ENCODE measurements at places on chromosomes 6 and 20. TPM values are rescaled to one million over a fixed set of nuclear protein-coding genes. Genes with fewer than 3 reads are reported as not detected.

DNA sequence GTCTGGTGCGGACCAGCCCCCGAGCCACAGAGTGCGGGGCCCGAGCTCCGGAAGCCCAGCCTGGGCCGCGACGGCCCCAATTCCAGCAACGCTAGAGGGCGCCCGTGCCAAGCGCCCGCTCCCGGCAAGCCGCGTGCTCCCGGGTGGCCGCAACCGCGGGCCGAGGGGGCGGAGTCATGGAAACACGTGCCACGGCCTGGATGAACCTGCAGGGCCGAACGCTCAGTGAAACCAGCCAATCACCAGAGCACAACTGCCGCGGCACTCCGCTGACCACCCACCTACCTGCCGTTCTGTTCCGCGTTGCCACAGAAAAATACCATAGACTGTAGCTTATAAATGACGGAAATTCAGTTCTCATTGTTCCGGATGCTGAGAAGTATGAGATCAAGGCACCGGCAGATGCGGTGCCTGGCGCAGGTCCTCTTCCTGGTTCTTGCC is 85.7 kb upstream of the FOXC1 start:
- no peak for DNase-seq
- no peak overlapping the region for H3K4me3 ChIP-seq
- peaks cover 12% of the 10 kb centered on the region for H3K27me3 ChIP-seq
- no peak overlapping the region for H3K27ac ChIP-seq
- H3K36me3 ChIP-seq = no peaks in the 10 kb centered on the region

DNA sequence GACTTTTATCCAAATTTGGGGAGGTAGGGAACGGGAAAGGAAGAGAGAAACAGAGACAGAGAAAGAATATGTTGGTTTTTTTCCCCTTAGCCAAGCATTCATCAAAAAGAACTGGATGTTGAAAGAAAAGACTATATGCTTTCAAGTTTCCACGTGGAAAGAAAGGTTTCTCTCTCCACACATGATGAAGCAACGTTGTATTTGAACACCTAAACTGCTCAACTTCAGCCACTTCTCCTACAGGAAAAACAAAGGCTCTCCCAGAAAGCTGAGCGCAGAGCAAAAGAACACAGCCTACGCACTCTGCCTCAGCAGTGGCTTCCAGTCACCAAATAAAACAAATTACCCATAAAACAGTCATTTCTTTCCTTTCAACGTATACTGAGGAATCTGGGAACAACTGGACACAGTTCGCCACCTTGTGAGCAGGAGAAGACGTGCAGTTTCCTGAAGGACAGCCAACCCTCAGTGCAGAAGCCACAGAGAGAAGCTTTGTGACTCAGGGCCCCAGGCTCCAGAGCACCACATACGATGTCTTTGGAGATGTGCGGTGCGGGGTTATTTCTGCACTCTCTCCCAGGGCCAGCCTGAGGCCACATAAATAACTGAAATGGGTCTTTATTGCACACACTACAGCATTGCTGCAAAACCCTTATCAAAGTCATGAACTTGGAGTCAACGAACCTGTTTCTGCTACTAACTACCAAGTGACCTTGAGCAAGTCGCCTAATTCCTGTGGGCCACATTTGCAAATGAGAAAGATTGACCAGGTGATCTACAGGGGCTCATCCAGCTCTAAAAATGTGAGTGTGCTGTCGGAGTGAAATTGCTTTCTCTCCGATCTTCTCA is 10.1 kb downstream of the IL17F start:
- peak; percentile 81 for DNase-seq
- H3K36me3 ChIP-seq = no peaks in the 10 kb centered on the region

Gene TP53TG5
- not detected for total RNA-seq

DNA sequence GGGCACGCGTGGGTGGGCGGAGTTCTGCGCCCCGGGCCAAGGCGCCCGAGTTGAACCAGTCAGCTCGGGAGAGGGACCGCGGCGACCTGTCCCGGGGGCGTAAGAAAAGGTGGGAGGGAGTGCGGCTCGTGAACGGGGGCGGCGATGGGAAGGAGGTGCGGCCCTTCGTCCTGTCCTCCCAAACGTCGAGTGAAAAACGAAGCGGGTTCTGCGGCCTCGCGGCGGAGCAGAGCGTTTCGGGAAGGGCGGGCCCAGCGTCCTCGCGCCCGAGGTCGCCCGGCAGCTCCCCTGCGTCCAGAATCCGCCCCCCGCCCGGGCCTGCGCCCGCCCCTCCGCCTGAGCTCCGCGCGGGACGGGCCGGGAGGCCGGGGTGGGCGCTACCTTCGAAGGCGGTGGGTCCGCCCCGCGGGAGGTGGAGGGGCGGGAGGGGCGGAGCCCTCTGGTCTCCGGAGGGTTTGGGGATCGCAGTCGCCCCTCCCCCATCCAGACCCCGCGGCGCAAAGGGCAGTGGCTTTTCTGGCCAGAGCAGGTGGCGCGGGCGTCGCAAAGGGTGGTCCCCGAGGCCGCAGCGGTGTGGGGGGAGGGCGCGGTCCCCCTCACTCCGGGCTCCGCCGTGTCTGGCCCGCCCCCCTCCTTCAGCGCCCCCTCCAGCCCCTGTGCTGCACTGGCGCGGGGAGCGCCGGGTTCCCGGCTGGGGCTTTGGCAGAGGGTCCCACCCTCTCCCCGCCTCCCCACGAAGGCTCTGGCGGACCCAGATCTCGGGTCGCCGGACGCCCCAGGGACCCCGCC is 838 bp downstream of the STMN3 start:
- no peak overlapping the region for H3K27ac ChIP-seq
- no peaks in the 10 kb centered on the region for H3K36me3 ChIP-seq
- H3K4me1 ChIP-seq = peaks cover 5% of the 10 kb centered on the region
- H3K27me3 ChIP-seq = peaks cover 11% of the 10 kb centered on the region
- H3K4me3 ChIP-seq = no peak overlapping the region

GRCh38 chr20:44031001-44031574 is 116.4 kb downstream of the TOX2 start:
- H3K27me3 ChIP-seq = peaks cover 10% of the 10 kb centered on the region
- H3K36me3 ChIP-seq = peaks cover 26% of the 10 kb centered on the region
- no peak overlapping the region for H3K4me3 ChIP-seq
- H3K27ac ChIP-seq = no peak overlapping the region
- peaks cover 40% of the 10 kb centered on the region for H3K4me1 ChIP-seq

- H3K27me3 ChIP-seq = no peaks in the 10 kb centered on the region
- H3K4me3 ChIP-seq = no peak overlapping the region
- peaks cover 77% of the 10 kb centered on the region for H3K4me1 ChIP-seq
- peaks cover 4% of the 10 kb centered on the region for H3K36me3 ChIP-seq
These were observed 76.3 kb downstream of the TMEM170B start for GRCh38 chr6:11613858-11614257.

GRCh38 chr6:82607998-82608725 is 244.5 kb downstream of the TPBG start:
- no peaks in the 10 kb centered on the region for H3K36me3 ChIP-seq
- H3K27ac ChIP-seq = no peak overlapping the region
- no peaks in the 10 kb centered on the region for H3K4me1 ChIP-seq
- H3K4me3 ChIP-seq = no peak overlapping the region
- H3K27me3 ChIP-seq = peaks cover 9% of the 10 kb centered on the region
- no peak for DNase-seq

Gene PLA2G7
- not detected for total RNA-seq

DNA sequence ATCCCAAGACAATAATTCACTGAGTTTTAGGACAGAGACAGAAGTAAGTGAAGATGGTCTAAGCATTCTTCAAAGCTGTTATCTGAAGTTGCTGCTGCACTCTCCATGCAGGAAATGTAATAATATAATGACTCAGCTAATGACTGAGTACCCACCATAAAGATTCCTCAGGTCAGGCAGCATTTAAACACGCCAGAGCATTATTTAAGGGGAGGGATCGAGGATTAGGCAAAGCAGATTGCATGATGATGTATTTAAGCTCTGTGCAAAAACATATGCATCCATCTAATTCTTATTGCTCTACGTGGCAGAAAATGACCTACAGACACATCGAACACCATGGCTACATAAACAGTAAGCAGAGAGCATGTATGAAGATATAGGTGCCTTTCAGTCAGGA is 216.4 kb downstream of the UNC5CL start:
- H3K36me3 ChIP-seq = no peaks in the 10 kb centered on the region
- H3K4me3 ChIP-seq = no peak overlapping the region
- peaks cover 3% of the 10 kb centered on the region for H3K27me3 ChIP-seq
- H3K4me1 ChIP-seq = peaks cover 18% of the 10 kb centered on the region

GRCh38 chr6:113758214-113758613 is 98.9 kb upstream of the MARCKS start:
- H3K27ac ChIP-seq = no peak overlapping the region
- H3K27me3 ChIP-seq = no peaks in the 10 kb centered on the region
- H3K4me1 ChIP-seq = peaks cover 15% of the 10 kb centered on the region
- no peak overlapping the region for H3K4me3 ChIP-seq
- no peaks in the 10 kb centered on the region for H3K36me3 ChIP-seq

DNA sequence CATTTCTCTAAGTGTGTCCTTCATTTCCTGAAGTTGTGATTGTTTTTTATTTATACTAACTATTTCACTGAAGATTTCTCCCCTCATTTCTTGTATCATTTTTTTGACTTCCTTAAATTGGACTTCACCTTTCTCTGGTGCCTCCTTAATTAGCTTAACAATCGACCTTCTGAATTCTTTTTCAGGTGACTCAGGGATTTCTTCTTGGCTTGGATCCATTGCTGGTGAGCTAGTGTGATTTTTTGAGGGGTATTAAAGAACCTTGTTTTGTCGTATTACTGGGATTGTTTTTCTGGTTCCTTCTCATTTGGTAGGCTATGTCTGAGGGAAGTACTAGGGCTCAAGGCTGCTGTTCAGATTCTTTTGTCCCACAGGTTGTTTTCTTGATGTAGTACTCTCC is 92.8 kb downstream of the ESR1 start:
- no peaks in the 10 kb centered on the region for H3K27me3 ChIP-seq
- H3K4me1 ChIP-seq = peaks cover 22% of the 10 kb centered on the region
- H3K4me3 ChIP-seq = no peak overlapping the region
- peaks cover 18% of the 10 kb centered on the region for H3K36me3 ChIP-seq
- no peak for DNase-seq
- peak overlapping the region; percentile 71 for H3K27ac ChIP-seq

Gene ID4
- 7.2 TPM for total RNA-seq

- peaks cover 12% of the 10 kb centered on the region for H3K36me3 ChIP-seq
- no peak overlapping the region for H3K27ac ChIP-seq
- H3K4me1 ChIP-seq = no peaks in the 10 kb centered on the region
- no peak for DNase-seq
These were observed 170.0 kb downstream of the FOXA2 start for GRCh38 chr20:22414305-22414742.

DNA sequence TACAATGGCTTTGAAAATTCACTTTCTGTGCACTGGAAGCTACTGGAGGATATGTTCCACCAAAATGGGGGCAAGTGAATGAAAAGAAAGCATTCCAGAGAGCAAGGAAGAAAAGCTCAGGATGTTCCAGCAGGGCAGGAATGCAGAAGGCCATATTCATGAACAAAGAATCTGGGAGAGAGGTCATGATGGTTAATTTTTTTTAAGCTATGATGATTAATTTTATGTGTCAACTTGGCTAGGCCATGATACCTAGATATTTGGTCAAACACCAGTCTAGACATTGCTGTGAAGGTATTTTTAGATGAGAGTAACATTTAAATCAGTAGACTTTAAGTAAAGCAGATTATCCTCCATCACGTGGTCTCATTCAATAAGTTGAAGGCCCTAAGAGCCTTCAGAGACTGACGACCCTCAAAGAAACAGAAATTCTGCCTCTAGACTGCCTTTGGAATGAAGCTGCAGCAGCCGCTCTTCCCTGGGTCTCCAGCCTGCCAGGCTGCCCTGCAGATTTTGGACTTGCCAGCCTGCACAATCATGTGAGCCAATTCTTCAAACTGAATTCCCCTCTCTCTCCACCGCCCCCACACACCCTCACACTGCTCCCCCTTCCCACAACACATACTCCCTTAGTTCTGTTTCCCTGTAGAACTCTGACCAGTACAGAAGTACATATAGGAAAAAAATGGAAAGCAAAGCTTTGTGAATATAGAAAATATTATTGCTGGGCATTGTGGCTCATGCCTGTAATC is 20.1 kb upstream of the GCM1 start:
- peaks cover 61% of the 10 kb centered on the region for H3K4me1 ChIP-seq
- H3K36me3 ChIP-seq = peaks cover 4% of the 10 kb centered on the region
- DNase-seq = peak; percentile 56
- H3K27ac ChIP-seq = peak overlapping the region; percentile 49
- peaks cover 3% of the 10 kb centered on the region for H3K27me3 ChIP-seq
- H3K4me3 ChIP-seq = peak overlapping the region; percentile 38

Gene KIF25
- total RNA-seq = not detected

DNA sequence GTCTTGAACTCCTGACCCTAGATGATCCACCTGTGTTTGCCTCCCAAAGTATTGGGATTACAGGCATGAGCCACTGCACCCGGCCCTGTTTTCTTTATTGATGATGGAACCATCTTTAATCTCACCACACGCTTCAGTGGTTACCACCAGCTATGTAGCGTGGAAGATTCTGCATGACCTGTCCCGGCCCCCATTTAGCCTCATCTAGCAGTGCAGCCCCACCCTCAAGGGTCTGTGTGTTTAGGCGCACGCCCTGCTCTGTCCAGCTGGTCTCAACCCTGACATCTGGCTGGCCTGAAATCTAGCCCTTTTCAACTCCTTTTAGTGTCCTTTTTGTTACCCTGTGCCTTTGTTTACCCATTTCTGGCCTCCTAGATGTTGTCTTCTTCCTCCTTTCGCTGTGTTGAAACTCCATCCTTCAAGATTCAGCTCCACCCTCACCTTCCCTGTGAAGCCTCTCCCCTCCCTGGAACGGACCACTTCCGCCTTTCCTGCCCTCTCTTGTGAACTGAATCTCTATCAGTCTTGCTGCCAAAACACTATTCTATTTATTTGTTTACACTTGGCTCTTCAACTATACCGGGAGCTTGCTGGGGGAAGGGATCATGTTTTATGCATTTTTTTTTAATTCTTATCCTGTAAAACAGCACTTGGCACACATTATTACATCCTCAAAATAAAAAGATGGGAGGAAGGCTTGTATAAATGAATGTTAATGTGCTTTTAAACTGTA is 101.0 kb upstream of the MTHFD1L start:
- H3K36me3 ChIP-seq = no peaks in the 10 kb centered on the region
- no peak overlapping the region for H3K4me3 ChIP-seq
- H3K27me3 ChIP-seq = peaks cover 12% of the 10 kb centered on the region
- DNase-seq = no peak

DNA sequence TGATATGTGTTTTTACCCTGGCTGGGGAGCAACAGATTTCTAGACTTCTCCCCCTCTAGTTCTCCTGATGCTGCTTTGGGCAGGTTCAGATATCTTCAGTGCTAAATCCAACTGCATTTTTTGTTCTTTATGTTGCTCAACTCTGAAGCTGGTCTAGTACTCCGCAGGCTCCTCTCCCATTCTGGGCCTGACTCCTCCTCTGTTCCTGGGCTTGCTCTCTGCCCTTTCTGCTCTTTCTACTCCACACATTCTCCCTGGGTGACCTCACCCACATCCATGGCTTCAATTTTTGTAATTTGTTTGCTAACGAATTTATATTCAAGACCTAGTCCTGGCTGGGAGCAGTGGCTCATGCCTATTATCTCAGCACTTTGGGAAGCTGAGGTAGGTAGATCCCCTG is 6.4 kb downstream of the FYN start:
- H3K4me3 ChIP-seq = no peak overlapping the region
- H3K27me3 ChIP-seq = no peaks in the 10 kb centered on the region
- no peak overlapping the region for H3K27ac ChIP-seq
- no peak for DNase-seq
- peaks cover 36% of the 10 kb centered on the region for H3K4me1 ChIP-seq

Gene WFDC12
- total RNA-seq = not detected

Gene SLC35F1
- total RNA-seq = not detected

- H3K36me3 ChIP-seq = no peaks in the 10 kb centered on the region
- H3K4me3 ChIP-seq = no peak overlapping the region
- no peak for DNase-seq
- peaks cover 3% of the 10 kb centered on the region for H3K4me1 ChIP-seq
- peaks cover 1% of the 10 kb centered on the region for H3K27me3 ChIP-seq
These were observed 963.3 kb downstream of the KIF16B start for GRCh38 chr20:15609921-15610320.

Gene C6orf141
- total RNA-seq = not detected

Gene ELOVL4
- 5.9 TPM for total RNA-seq

Gene IL17F
- not detected for total RNA-seq

Measured in HFFc6 (cell line).